ENCODE measurements at places on chromosomes 5 and 9.

DNA sequence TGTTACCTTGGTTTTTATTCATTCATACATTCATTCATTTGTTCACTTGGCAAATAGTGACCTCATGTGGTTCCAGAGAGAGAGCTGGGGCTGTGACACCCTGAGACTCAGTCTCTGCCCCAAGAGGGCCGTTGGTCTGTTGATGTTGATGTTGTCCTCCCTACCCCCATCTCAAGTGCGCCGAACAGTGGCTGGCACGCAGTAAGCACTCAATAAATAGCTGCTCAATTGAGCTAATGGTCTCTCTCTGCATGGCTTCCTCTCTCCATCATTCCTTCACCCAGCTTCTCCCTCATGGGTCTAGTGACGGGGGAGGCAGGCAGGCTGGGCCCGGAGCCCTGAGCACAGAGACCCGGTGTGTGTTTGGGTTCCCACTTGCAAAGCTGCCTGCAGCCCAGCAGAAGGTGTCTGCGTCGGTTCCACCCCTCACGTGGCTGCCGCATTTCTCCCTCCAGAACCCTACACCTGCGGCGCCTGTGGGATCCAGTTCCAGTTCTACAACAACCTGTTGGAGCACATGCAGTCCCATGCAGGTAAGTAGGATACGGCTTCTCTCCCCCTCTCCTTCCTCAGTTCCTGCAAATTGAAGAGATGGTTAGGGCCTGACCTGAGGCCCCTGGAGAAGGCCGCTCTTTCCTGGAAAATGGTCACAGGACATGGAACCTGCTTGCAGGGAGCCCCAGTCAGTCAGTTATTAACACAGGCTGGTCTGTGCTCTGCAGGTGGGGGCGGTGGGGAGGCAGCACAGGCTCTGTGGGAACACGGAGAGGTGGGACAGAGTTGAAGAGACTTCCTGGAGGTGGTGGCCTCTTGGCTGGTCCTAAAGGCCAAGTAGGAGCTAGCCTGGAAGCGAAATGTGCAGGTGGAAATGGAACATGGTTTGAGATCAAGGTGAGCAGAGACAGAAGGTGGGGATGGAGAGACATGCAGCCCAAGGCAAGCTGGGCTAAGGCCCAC is 42.0 kb downstream of the AMBP start:
- DNase-seq = no peak

DNA sequence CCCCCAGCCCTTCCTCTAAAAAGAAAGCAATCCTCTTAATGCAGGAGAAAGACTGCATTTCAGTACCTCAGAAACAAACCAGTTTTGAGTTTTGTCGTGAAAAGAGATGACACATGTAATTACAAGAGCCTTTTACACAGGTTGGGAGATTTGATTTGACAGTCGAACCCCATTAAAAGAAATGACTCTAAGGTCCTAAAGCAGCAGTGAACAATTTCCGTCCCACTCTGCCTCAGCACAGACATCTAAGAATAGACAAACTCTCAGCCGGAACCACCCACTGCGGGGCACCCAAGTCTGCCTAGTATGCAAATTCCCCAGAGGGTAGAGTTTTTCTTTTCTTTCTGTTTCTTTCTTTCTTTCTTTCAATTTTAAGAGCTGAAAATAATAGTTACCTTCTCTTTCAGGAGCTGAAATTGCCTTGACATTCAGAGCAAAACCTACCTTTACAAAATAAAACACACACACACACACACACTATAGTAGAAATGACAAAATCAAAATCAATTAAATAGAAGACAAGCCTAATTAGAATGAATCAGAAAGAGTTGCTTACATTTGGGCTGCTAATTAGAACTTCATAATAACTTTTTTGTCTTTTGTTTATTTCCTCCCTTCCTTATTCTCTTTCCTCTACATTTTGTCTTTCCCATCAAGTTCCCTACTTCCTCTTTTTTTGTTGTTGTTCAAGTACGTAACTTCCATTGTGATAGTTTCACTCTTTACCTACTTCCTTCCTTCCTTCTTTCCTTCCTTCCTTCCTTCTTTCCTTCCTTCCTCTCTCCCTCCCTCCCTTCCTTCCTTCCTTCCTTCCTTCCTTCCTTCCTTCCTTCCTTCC is 65.1 kb downstream of the BASP1 start:
- DNase-seq = peak; percentile 11

GRCh38 chr9:87708986-87709728 is 16.8 kb upstream of the CTSL start:
- no peak for DNase-seq

DNA sequence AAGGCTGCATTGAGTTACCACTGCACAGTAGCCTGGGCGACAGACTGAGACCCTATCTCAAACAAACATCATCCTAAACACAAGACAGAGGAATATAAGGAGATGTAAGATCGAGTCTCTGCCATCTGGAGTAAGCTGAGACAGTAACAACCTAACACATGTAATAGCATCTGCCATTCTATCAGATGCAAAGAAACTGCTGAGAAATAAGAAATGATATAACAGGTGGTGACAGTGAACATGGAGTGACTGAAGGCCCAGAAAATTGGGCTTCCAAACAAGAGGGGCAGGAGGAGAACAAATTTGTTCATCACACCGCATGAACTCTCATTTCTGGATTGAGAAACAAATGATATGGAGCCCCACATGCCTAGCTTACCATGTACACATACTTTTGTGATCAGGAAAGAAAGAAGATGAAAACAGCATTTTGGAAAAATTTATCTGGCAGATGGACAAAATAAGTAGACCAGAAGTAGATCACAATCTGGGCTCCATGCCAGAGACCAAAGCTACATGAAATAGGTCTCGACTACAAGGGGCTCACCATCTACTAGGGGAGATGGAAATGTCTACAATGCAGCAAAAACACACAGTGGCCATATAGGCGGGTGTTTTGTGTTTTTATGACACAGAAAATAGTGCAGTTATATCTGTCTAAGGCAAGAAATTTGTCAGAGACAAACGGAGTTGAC is 45.5 kb downstream of the ECPAS start:
- no peak for DNase-seq

GRCh38 chr5:172059661-172060100 is 53.2 kb upstream of the FBXW11 start:
- no peak for DNase-seq

GRCh38 chr5:142427529-142427928 is 102.7 kb upstream of the SPRY4 start:
- DNase-seq = no peak

DNA sequence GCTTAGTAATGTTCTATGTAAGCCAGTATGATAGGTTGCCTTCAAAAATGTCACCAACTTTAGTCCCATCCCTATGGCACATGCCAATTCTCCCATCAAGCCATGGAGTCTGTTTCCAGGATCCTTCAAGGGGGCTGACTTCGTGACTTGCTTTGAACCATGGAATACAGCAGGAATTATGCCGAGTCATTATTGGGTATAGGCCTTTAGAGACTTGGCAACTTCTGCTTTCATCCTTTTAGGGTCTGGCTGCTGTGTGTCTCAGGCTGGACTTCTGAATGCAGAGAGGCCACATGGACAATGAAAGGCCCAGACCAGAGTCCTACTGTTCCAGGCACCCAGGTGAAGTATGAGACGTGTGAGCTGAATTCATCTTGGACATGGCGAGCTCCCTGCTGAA is 109.8 kb downstream of the DENND1A start:
- no peak for DNase-seq

- DNase-seq = peak; percentile 56
These were observed 1.8 kb downstream of the PTGER4 start for GRCh38 chr5:40681363-40682153.

DNA sequence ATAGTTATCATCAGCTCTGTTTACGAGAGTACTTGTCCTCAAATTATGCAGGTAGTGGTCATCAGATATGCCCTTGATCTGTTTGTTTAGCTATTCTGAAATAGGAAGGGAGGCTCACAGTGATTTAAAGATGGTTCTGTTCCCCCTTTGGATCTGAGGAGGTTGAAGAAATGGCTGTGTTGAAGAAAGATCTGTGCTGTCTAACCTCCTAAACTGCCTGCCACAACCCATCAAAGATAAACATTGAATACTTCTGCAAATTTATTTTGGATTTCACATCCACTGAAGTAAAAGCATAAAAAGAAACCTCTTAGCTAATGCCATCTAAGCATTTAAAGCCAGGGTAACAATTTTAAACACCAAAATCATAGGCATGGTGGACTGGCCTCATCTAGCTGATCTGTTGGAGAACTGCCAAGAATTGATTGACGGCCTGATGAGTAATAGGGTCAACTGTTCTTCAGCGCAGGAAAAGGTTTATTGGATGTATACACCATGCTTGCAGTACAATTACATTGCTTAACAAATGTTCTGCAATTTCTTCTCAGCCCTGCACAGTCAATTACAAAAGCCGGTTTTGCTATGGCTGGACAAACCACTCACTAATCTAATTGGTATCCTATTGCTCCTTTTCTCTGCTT is 97.6 kb downstream of the SEMA6A start:
- DNase-seq = no peak

GRCh38 chr9:74907085-74907484 is 19.4 kb upstream of the TRPM6 start:
- no peak for DNase-seq

DNA sequence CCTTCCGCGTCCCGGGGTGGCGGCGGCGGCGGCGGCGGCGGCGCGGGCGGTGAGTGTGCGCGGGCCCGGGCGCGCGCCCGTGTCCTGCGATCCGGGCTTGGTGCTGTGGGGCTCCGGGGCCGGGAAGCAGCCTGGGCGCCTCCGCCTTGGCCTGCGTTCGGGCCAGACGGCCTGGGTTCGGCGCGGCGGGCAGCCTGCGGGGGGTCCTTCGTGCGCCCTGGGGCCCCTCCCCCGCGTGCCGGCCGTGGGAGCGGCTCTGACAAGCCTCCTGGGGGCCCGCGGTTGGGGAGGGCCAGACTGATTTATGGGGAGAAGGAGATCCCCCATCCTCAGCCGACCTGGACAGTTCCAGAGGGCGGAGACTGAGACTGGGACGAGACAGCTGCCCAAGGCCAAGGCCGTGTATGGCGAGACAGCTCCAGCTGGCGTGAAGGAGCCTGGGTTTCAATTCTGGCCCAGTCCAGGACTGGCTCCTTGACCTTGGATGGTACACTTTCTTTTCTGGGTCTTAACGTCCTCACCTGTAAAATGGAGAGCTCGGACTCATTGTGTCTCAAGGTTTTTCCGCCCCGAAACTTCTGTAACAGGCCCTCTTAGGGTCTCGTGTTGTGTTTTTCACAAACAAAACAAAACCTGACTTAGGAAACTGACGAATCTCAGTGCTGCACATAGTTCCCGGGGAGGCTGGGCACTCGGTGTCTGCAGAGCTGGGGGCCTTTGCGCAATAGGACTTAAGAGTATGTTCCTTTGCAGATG is 603 bp downstream of the TMEM268 start:
- DNase-seq = peak; percentile 56

DNA sequence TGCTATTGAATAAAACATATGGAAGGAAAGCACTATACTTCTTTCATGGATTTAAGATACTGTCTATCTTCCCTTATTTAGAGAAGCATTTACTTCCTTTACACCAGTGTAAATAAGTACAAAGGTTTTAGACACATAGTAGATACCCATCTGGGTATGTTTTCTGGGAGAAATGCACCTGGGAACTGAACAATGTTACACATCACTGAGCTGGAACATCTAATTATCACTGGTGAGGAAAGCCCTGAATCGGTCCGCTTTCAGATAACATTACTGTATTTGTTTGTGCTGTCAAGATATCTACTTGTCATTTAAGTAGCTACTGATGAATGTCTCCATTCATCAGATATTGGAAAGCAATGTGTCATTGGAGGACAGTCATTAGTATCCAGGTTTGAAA is 964.7 kb upstream of the PTPRD start:
- DNase-seq = no peak

DNA sequence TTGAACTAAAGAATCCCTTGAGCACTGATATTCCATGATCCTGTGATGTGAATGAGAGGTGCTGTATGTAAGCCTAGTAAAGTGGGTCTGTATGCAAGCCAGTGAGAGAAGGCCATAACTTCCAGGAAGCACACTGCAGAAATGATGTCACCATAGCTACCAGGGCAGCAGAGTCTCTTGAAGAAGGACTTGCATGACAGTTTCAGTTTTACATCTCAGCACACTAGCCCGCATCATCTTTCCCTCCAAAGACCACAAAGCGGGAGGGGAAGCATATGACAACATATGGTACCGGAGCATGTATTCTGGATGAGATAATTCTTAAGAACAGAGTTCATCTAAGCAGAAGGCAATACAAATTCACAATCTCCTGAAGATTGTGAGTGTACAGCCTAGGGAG is 37.6 kb upstream of the MAST4 start:
- peak; percentile 9 for DNase-seq

DNA sequence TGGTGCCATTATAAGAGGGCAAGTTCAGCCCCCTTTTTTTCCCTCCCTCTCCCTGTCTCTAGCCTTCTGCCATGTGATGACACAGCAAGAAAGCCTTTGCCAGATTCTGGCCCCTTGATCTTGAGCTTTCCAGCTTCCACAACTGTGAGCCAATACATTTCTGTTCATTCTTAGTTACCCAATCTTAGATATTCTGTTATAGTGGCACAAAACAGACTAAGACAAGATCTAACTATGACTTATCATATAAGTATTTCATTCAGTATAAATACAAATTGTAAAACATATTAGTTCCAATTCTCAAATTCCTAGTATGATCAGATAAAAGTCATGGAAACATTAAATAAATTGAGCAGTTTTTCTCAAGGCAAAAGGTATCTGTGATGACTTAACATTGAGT is 276.3 kb downstream of the COX7C start:
- no peak for DNase-seq

DNA sequence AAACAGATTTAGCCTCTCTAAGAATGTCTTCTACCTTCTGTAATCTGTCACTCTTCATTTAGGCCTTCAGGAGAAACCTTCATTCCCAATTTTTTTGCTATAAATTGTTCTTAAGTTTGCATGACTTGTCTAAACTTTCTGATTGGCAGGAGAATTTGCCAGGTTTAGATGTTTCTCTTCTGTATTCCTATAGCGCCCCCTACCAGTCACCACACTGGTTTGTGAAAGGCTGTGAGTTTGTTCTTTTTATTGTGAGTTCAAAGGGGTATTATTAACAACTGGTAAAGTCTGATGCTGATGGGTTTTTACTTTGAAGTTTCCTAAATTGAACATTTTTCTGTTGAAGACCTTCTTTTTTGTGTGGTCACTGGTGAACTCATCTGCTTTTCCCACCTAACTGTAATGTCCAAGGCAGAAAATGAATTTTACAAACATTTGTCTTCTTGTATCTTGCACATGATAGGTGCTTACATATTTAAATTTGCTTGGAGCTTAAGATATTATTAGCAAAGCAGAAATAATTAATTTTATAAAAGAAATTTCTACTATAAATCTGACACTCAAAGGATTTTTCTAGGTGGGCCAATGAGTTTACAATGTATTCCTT is 18.4 kb upstream of the F2RL2 start:
- peak; percentile 71 for DNase-seq

GRCh38 chr5:134245101-134245604 is 19.3 kb upstream of the PPP2CA start:
- no peak for DNase-seq

- no peak for DNase-seq
These were observed 45.6 kb downstream of the FOXI1 start for GRCh38 chr5:170151097-170151831.

DNA sequence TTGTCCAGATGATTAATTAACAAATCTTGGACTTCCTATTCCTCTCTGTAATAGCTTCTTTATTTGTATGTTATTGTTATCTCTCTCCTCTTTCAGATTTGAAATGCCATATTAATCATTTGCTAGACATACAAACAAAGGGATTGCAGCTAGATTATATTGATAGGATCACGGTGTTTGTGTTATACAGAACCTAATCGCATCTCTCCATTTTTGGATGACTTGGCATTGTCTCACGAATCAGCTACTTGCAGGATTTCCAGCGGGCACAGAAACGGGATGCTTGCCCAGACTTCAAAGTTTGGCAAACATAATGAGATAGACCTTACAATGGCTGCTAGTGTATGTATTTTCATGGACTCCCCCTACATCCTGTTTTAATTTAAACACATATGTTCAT is 368.1 kb downstream of the TLE4 start:
- DNase-seq = no peak
